ENCODE measurements at places on chromosomes 1 and 21.

GRCh38 chr1:151326619-151327222 is 495 bp downstream of the PI4KB start:
- DNase-seq = peak; percentile 49

DNA sequence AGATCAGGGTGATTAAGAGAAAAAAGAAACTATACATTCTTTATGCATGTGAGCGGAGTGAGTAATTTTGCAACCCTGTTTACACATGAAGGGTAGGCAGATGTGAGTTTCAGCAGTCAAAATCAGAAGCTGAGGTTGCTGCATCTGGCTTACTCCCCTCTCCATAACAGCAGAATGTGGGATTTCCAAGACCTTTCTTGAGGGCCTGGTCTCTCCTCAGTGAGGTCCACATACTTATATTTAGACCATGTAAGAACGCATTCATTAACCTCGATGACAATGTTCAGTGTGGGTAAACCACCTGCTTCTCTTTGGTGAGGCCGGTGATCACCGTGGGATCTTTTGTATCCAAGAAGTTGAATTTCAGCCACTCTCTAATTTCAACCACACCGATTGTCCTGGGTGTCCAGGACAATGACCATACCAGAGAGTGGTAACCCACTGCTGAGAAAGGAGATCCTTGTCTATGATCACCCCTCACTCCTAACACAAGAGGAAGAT is 18.7 kb upstream of the RAP1A start:
- DNase-seq = no peak

GRCh38 chr1:2595812-2596529 is 9.4 kb downstream of the PRXL2B start:
- DNase-seq = no peak

- DNase-seq = no peak
Observed at GRCh38 chr1:79825551-79825950, 819.0 kb upstream of the ADGRL4 start.

DNA sequence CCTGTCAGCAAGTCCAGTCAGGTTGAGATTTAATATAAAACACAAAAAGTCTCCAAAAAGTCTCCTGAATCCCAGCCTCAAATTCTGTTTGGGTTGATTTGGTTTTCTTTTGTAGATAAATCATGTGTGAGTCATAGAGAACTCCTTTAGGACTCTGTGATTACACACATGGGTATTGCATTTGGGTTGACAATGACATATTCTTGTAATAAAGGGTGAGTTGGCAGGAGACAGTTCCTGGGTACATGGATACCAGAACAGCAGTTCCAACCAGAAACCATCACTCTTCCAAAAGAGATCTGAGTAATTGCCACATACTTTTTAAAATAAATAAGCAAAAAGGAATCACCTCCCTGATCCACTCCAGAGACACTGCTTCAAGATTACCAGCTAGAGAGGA is 8.9 kb downstream of the CR2 start:
- no peak for DNase-seq

DNA sequence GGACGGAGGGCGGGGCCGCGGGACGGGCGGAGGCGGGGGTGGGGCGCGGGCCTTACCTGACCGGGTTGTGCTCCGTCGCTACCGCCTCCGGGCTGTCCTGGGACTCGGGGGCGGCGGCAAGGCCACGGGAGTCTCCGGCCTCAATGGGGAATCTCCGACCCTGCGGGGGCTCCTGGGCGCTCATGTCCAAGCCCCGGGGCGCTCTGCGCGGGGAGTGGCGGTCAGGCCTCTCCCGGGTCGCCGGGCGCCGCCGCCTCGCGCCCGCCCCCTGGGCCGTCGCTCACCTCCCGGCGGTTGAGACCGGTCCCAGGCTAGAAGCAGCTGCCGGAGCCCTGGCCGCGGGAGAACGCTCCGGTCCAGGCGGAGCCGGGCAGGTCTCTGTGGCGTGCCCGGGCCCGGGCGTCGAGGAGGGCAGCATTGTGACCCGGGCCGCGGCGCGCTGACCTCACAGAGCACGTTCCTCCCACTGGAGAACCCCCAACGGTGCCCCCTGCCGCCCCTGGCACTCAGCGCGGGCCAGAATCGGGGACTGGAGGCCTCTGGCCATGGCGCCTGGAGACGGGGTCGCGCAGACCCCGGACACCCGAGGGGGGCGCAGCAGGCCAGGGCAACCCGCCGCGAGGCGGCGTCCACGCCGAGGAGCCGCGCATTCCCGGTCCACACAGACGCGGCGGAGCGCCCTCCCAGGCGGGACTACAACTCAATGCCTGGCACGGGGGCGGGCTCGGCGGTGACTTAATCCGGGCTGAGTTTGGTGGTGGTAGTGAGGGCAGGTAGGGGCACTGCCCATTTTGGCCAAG is 411 bp downstream of the FAM229A start:
- no peak for DNase-seq

GRCh38 chr21:26471099-26471471 is 102.0 kb downstream of the CYYR1 start:
- DNase-seq = no peak

- no peak for DNase-seq
Observed at GRCh38 chr1:151723726-151724370, 2.5 kb downstream of the RIIAD1 start.

DNA sequence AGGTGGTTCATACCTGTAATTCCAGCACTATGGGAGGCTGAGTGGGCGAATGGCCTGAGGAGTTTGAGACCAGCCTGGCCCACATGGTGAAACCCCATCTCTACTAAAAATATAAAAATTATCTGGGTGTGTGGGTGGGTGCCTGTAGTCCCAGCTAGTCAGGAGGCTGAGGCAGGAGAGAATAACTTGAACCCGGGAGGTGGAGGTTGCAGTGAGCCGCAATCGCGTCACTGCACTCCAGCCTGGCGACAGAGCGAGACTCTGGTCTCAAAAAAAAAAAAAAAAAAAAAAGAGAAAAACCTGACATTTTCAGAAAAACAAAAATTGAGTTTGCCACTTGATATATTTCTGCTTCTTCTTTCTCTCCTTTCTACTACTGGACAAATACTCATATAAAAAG is 24.3 kb downstream of the CA6 start:
- DNase-seq = no peak

DNA sequence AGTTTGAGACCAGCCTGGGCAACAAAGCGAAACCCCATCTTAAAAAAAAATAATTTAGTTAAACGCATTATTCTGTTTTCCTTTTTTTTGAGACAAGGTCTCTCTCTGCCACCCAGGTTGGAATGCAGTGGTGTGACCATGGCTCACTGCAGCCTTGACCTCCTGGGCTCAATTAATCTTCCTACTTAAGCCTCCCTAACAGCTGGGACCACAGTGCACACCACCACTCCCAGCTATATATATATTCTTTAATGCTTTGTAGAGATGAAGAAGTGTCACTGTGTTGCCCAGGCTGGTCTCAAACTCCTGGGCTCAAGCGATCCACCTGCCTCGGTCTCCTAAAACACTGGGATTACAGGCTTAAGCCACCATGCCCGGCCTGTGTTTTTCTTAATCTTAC is 7.7 kb upstream of the KLF17 start:
- no peak for DNase-seq

DNA sequence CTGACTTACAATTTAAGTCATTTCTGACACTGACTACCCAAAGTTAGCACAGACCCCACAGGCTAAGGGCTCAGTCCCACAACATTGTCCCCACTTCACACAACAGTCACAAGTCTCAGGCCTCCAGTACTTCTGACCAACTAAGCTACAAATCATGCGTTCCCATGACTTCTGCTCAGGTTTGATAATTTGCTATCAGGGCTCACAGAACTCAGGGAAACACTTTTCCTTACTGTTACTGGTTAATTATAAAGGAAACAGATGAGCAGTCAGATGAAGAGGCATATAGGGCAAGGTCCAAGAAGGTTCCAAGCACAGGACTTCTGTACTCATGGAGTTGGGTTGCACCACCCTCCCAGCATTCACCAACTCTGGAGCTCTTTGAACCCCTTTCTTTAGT is 151.2 kb upstream of the TNR start:
- DNase-seq = no peak

GRCh38 chr1:151509350-151510019 is 1.7 kb upstream of the CGN start:
- DNase-seq = no peak

- DNase-seq = no peak
Observed at GRCh38 chr1:15225461-15225860, 21.6 kb upstream of the FHAD1 start.

DNA sequence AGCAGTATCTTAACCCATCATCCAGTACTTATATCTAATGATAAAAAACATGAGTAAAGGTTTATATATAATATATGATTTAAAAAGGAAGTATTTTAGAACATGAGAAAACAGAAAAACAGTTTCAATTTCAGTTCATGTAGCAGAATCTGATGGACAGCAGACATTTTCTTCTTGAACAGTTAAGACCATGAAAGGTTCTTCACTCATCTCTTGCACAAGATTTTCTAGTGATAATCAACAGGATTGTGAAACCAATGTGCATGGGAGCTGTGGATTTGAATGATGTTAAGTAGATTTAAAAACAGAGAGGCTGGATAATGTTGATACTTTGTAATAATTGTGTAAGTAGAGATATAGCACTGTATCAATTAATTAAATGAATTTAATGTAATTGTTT is 1297.6 kb downstream of the BRINP3 start:
- DNase-seq = no peak

GRCh38 chr1:196295766-196296165 is 312.5 kb downstream of the KCNT2 start:
- DNase-seq = no peak

DNA sequence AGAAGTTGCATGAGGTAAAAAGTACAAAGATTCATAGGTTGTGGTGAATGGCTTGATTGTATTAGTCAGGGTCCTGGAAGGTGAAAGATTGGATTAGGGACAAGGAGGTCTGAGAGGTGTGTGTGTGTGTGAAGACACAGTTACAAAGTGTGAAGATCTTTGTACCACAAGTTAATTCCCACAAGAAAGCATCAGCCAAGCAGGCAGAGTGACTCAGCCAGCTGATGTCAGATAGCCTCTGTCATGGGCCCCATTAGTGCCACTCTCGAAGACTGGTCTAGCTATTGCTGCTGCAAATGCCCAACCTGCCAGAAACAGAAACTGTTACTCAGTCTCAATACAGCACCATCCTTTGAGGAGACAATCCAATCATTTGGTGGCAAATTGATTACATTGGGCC is 96.5 kb downstream of the DTL start:
- no peak for DNase-seq

GRCh38 chr1:200081151-200081968 is 53.9 kb downstream of the NR5A2 start:
- no peak for DNase-seq

DNA sequence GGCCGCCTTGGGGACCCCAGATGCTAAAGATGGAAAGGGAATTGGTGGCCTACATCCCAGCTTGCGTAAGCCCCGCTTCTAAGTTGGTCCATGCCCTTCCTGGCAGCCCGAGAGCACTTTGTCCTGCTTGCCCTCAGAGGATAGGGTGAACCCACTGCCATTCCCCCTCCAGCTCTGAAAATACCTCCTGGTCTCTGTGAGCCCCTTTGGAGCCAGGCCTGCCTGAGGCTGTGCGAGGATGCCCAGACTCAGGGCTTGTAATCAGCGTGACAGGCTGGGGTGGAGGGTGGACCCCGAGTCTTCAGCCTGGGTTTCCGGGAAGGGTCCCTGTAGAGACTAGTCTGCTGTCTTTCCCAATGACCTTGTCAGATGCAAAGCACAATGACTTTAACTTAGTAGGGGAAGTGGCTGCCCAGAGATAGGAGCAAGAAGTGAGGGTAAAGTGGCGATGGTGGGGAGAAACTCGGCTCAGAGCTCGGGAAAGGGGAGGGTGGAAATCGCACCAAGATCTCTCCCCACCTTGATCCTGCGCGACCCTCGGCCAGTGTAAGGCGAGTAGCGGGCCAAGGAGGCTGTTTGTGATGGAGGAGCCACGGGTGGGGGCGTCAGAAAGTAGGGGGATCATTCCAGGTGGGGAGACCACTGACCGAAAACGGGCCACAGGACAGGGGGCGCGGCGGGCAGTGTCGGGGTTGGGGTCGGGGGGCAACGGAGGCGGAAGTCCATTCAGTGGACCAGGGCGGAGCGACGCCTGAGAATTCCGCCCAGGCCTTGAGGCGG is 2.7 kb upstream of the HES3 start:
- DNase-seq = no peak

DNA sequence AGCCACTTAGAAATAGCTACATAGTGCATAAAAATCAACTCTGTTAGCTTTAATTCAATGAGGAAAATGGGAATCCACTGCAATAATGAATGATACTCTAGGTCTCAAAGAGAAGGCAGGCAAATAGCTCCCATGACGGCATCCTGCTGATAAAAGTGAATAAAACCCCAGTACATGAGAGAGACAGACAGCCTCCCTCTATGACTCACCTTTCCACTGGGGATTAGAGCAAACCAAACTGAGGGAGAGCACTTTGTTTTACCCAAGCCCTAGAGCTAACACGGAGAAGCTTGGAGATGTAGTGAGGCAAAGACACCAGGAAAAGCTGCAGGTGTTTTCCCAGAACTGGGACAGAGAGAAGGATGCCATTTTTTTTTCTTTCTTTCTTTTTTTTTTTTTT is 621.9 kb downstream of the LRRIQ3 start:
- no peak for DNase-seq

GRCh38 chr1:196183941-196184340 is 424.3 kb downstream of the KCNT2 start:
- DNase-seq = no peak

- DNase-seq = peak; percentile 38
Observed at GRCh38 chr1:51768971-51769588, 109.4 kb downstream of the NRDC start.

- DNase-seq = no peak
Observed at GRCh38 chr1:246184503-246184902, 322.6 kb downstream of the SMYD3 start.

- DNase-seq = no peak
Observed at GRCh38 chr1:2271841-2272655, 43.9 kb downstream of the SKI start.

- DNase-seq = no peak
Observed at GRCh38 chr1:5572794-5573193, 419.4 kb downstream of the NPHP4 start.

- no peak for DNase-seq
Observed at GRCh38 chr1:66450043-66450514, 83.9 kb upstream of the SGIP1 start.

DNA sequence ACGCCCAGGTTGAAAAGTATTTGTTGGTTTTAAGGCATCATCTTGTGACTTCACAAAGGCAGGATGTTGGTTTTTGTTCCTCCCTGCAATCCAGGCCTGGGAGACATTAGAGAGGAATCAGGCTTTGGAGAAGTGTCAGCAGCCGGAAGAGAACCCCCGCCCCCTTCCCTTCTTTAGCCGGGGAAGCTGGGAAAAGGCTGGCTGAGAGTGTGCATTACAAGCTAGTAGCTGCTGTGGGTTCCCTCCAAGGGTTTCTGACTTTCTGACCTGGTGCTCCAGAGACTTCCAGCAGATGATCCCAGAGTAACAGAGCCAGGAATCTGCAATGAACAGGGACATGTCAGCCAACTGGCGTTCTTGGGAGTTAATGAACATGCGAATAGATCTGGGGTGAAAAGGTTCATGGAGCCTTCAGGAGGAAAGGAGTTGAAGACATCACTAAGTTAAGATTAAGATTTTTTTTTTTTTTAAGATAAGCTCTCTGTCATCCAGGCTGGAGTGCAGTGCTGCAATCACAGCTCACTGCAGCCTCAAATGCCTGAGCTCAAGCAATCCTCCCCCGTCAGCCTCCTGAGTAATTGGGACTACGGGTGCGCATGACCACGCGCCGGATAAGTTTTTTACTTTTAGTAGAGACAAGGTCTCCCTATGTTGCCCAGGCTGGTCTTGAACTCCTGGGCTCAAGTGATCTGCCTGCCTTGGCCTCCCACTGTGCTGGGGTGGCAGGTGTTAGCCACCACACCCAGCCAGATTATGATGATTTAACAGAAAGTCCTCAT is 7.5 kb downstream of the DISP3 start:
- DNase-seq = no peak
